Activated naive CD4-positive, alpha-beta T cell treated with anti-CD3 and anti-CD28 coated beads, Interleukin-2, amount 50 U/mL, for 16 hours (primary cell): ENCODE measurements at places on chromosomes 2 and 18.

- no peak for DNase-seq
These were observed 30.8 kb downstream of the TBC1D8 start for GRCh38 chr2:101120124-101120996.

- DNase-seq, result no peak
These were observed 151.8 kb downstream of the ZFP36L2 start for GRCh38 chr2:43074592-43075053.

DNA sequence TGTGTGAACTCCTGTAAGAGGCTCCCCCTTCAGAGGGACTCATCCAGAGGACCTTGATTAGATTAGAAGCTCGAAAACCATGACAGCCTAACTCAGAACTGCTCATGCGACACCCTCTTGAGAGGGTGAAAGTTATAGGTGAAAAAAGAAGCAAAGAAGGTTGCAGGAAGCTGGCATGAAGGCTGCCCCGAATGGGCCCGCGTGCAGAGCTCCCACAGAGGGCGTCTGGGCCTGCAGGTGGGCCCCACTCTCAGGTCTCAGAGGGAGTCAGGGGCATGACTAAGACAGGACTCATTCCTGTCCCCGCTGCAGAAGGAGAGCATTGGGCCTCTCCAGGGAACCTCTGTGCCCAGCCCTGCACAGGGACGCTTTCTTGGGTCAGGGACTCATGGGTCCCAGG is 235.4 kb downstream of the EIPR1 start:
- DNase-seq, result no peak

DNA sequence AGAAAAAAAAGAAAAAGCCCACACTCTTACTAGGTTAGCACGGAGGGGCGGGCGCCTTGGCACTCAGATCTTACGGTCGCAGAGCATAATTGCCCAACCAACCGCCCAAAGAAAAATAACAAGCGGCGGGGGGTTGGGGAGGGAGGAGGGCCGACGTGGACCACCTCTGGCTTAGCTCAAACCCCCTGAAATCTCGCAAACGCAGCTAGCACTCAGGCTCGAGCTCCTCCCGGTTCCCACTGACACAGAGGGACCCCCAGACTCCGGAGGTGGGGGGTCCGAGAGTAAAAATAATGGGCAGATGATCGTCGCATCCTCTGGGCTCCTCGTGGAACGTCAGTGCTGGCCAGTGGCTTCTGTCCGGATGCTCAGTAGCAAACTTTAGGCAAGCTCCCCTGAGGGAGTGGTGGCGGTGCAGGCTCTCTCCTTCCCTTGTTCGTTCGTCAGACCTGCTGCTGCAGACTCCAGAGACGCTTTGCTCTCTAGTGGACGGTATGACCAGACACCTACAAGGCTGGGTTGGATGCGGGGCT is 12.0 kb downstream of the CATIP start:
- DNase-seq, result no peak

DNA sequence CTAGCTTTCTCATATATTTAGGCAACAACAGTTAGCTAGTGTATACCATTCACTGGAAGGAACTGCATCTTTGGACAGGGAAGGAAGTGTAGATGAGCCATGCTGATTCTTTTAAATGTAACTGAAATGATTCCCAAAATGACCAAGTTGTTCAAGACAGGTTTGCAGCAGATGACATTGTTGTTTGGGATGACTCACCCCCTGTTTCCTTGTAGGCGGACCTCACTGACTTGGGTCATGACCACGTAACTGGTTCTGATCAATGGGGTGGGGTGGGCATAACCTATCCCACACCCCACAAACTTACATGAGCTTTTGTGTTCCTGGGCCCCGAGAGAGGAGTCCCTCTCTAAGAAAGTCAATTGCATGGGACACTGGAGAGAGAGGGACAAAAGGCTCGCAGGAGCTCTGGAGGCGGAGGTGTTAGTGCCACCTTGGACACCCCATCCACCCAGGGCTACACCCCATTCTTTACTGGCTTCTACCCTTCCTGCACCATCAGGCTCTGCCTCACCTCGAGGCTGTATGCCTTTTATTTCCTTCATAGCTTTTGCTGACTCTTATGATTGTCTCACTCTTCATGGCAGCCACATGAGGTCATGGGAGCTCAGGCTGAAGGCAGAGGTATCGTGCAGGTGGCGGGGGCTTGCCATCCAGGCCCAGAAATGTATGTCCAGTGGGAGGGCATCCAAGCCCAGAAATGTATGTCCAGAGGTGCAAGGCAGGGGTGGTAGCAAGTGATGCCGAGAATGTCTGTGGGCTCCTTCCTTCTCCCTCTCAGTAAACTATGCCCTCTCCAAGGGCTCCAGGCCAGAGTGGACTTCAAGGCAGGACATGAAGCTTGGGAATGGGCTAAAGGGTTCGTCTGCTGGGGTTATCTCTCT is 108.0 kb downstream of the TWIST2 start:
- no peak for DNase-seq

GRCh38 chr2:200850512-200851256 is 13.8 kb downstream of the CLK1 start:
- no peak for DNase-seq

- DNase-seq, result no peak
These were observed 303.3 kb downstream of the XIRP2 start for GRCh38 chr2:167191588-167191987.

GRCh38 chr2:127807678-127808353 is 3.2 kb downstream of the WDR33 start:
- DNase-seq, result no peak

DNA sequence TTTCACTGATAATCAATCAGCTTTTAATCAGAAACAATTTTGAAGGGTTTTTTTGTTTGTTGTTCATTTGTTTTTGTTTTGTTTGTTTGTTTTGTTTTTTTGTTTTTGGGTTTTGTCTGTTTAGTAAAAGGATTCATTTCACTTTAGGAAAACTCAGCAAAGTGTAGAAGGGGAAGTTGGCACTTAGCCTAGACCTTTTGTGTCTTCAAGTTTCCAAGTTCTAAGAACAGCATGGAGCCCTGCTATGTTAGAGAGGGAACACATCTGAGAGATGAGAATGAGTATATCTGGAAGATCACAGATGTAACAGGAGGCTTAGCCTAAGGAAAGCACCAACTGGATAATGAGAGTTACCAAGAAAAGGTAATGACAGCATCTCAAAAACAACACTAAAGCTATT is 501.5 kb downstream of the ERBB4 start:
- DNase-seq, result no peak

GRCh38 chr18:9876212-9876866 is 9.4 kb upstream of the TXNDC2 start:
- DNase-seq, result no peak

DNA sequence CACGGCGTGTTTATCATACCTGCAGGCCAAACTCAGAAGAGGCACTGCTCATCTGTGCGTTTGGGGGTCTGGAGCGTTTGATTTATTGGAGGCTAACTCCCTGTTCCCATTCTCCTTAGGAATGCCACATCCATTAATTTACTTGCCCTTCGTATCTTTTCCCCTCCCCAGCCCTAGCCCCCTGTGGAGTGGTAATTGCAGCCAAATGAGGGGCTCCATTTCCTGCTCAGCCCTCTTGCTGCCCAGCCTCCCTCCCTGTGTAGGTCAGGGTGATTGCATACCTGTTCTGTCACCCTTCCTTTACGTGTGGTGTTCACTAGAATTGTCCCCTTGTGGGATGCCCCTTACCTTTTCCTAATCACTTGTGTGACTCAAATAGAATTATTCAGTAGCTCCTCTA is 120.4 kb downstream of the MAP3K20 start:
- no peak for DNase-seq

DNA sequence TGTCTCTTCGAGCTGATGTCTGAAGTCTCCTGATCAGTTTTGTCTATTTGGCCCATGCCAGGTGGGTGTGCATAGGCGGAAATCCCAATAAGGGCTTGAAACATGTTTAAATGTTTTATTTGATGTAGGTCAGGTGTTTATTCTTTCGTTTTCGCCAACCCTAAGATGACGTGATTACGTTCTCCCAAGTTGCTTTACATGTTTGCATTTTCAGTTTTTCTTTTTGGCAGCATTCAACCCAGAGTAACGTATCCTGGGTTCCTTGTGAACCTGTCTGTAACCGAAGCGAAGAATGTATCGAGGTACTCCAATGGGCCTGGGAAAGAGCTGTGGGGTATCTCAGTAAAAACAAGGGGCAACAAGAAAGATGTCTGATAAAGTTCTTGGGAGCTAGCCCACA is 3.1 kb downstream of the ALPK2 start:
- no peak for DNase-seq

GRCh38 chr2:60764736-60765534 is 8.9 kb downstream of the PAPOLG start:
- no peak for DNase-seq

DNA sequence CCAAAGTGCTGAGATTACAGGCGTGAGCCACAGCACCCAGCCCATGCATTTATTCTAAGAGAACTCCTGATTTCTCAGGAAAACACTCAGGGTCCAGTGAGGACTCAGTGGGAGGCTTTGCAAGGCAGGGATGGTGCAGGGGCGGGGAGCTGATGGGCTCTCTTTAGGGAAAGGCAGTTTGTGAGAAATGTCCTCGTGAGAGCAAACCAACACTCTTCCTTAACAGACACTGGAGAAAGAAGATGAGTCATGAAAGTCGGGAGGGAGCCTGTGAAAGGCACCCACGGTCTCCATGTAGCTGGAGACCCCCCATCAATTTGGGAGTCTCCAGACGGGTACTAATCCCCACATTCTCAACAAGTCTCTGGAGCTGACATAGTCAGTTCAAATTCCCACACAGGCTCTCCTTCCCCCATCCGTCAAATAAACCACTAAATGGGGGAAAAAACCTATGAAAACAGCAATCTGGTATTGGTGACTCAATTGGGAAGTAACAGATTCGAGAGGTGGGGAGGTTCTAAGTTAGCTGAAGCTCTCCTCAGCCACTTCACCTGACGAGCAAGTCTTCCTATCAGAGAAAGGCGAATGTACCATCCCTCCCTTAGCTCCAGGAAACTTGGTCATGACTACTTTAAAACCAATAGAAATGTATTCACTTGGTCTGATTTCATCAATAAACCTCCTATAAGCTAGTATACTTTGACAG is 11.0 kb upstream of the CREG2 start:
- DNase-seq, result no peak

- DNase-seq, result no peak
These were observed 46.7 kb downstream of the GPC1 start for GRCh38 chr2:240482141-240482540.

GRCh38 chr2:64342195-64343099 is 111.5 kb upstream of the LGALSL start:
- no peak for DNase-seq

GRCh38 chr2:106694964-106695470 is 190.9 kb downstream of the ST6GAL2 start:
- no peak for DNase-seq

- DNase-seq, result no peak
These were observed 180.1 kb downstream of the TDRD15 start for GRCh38 chr2:21303876-21304275.

DNA sequence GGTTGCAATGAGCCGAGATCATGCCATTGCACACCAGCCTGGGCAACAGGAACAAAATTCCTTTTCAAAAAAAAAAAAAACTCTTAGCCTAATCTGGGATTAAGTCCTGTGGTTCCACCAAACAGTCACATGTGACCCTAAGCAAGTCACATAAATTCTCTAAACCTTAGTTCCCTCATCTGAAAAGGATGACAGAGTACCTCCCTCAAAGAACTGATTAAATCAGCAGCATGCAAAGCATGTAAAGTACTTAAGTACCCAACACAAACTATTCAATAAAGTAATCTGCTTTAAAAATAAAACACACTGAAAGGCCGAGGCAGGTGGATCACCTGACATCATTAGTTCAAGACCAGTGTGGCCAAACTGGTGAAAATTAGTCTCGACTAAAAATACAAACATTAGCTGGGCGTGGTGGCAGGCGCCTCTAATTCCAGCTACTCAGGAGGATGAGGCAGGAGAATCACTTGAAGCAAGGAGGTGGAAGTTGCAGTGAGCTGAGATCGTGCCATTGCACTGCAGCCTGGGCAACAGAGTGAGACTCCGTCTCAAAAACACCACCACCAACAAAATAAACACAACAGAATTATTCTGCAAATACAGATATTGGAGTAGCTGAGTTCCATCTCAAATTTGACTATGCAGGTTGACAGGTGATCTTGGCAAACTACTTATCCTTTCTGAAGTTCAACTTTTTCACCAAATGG is 7.0 kb downstream of the USP34 start:
- no peak for DNase-seq

- no peak for DNase-seq
These were observed 4.8 kb upstream of the EFHD1 start for GRCh38 chr2:232628466-232629128.

- DNase-seq, result no peak
These were observed 44.7 kb upstream of the TNP1 start for GRCh38 chr2:216904554-216904953.

DNA sequence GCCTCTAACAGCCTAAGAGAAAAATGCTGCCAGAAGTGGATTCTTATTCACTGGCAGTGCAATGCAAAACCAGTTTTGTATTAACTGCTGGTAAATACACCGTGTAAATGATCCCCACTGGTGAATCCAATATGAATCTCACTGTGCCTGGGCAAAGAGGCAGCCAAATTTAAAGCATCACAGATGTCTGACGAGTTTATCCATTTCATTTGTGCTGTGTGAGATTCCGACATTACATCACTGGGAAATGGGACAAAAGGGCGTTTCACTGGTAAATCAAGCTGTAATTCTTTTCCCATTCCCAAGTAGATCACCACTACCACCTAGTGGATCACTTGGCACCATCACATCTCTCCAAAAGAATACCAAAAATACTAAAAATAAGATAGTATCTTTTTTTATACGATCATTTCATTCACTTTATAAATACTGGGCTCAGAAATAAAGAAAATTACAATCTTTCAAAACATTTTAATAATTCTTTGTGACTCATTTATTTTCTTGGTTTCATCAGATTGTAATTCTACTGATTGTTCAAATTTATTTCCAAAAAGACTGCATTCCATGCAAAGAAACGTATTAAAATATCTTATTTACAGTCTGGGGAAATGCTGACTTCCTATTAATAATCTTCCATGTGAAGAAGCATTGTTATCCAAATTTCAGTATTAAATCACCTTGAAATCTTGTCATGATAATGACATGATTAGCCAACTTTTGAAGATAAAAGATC is 125.6 kb downstream of the GRB14 start:
- no peak for DNase-seq

- peak; percentile 44 for DNase-seq
These were observed 1.1 kb downstream of the AFTPH start for GRCh38 chr2:64525317-64525613.

DNA sequence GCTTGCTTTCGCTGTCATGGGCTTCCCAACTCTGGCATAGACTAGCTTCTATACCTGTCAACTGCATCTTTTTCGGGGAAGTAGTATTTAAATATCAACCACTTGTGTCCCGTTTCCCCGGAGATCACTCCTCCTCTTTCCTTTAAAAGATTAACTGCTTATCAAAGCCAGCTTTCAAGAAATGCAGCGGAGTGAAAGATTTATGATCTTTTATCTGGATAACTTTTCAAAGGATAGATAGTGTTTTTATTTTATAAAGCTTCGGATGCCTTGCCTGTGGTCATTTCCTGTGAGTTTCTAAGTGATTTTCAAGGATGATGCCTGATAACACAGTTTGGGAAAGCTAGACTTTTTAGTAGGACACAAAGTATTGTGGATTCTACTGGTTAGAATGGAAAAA is 2.9 kb upstream of the IGFBP5 start:
- no peak for DNase-seq

GRCh38 chr2:8452296-8452695 is 229.6 kb upstream of the ID2 start:
- DNase-seq, result no peak
